ENCODE measurements at places on chromosomes 11 and 22.
A peak's percentile ranks its signal among the peaks of the same experiment; 100 is the strongest.

DNA sequence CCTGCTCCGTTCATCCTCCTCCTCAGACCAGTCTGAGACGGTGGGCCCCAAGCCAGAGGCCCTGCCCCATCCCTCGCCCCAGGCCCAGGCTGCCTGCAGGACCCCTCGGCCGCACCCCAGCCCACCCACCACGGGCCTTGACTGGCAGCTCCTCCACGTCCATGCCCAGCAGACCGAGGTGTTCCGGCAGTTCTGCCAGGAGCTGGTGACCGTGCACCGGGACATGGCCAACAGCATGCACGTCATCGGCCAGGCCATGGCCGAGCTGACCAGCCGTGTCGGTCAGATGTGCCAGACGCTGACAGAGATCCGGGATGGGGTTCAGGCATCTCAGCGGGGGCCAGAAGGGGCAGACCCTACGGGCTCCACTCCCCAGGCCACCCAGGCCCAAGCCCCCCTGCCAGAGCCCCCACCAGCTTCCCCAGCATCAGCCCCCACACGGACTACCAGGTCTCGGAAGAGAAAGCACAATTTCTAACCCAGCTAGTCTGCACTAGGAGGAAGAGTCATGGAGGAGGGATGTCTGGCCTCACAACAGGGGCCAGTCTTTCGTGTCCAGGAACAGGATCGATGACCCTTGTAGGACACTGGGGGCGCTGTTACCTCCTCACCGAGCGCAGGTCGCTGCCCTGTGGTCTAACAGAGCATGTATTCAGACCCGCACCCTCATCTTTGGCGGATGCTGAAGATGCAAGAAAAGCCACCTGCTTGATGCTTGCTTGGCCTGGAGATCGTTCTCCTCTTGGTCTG, 66.3 kb downstream of the PRDM11 start:
- peak; percentile 69 for DNase-seq

DNA sequence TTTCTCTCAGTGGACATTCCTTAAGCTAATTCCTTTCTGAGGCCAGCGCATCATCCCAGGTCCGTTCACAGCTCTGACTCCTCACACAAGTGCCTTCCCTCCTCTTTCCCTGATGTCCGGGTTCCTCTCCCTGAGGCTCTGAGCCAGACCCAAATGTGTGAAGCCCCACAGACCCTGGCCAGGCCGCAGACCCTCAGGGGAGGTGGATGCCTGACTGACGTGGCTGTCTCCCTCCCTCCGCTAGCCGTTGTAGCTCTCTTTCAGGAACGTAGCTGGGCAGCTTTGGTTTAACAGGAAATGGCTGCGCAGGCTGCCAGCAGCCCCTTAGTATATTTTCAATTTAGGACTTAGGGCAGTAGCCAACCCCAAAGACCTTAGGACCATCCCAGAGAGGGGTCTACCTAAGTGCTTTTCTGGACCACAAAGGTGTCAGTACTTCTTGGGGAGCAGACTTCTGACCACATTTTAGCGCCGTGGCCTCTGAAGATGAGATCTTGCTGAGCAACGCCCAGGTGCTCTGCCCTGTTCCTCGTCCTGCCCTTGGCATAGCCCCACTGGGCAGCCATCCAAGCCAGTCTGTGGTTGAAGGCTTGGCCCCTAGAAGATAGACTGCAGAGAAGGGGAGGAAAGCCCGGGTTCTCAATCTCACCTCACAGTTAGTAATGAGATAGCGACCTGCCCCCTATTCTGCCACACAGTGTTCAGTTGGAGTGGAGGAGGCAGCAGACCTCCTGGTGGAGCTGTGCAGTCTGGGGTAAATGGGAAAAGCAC, 27.0 kb downstream of the MYBPC3 start:
- DNase-seq = no peak

DNA sequence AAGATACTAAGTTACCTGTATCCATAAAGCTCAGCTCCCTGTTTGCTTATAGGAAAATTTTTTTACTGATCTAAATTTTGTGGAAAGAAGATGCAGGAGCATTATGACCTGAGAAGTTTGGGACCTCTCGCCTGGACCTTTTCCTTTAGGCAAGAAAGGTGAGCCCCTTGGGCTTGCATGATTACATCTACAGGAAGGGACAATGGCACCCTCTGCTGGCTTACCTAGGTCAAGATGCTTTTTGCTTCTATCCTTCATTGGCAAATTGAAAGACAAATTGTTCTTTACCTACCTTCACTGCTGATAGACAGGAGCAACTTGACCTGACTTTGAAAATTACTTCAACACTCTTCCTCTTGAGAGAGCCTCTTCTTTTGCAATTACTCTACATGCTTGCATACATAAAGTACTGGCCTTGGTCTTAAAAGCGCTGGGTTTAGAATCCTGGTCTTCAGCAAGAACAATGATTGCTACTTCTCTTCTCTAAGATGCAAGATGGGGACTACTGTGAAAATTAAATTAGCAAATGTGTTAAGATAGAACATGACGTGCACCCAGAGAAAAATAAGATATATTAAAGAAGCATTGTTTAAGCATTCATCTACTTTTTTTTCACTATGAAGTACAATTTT, 147.2 kb downstream of the TRPC6 start:
- peak; percentile 75 for DNase-seq

DNA sequence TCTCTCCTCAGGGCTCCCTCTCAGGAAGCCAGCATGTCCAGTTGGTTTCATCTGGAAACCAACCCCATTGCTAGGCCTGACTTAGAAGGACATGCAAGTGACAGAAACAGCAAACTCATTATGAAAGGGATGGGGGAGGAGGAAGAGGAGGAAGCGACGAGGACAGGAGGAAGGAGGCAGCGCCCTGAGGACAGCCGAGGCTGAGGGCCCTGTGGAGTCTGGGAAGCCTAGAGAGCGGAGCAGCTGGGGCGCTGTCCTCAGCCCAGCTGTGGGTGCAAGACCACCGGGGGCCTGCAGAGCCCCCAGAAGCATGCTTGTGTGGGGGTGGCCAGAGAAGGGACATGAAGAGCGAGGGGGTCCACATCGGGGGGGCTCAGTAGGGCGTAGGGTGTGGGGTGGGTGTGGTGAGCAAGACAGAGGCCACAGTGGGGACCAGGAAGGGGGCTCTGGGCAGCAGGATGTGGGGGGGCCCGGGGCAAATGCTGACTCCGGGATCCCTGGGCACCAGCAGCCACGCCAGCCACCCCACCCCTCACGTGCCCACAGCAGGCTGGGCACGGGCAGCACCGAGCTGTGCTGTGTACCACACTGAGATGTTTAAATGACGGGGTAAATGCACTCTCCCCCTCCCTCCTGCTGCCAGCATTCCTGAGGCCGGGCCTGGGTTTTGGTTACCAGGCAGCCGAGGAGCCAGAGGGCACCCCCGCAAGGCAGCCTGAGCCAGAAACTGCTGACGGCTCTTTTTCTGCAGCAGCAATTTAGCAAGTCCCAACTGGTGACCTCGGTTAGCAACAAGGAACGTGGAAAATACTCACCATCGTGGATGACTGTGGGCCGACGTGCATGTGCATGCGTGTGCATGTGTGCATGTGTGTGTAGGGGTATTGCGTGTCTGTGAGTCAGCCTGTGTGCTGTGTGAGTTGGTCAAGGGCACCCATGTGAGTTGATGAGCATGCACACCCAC, 82.7 kb upstream of the LINC01488 start:
- peak; percentile 66 for DNase-seq

DNA sequence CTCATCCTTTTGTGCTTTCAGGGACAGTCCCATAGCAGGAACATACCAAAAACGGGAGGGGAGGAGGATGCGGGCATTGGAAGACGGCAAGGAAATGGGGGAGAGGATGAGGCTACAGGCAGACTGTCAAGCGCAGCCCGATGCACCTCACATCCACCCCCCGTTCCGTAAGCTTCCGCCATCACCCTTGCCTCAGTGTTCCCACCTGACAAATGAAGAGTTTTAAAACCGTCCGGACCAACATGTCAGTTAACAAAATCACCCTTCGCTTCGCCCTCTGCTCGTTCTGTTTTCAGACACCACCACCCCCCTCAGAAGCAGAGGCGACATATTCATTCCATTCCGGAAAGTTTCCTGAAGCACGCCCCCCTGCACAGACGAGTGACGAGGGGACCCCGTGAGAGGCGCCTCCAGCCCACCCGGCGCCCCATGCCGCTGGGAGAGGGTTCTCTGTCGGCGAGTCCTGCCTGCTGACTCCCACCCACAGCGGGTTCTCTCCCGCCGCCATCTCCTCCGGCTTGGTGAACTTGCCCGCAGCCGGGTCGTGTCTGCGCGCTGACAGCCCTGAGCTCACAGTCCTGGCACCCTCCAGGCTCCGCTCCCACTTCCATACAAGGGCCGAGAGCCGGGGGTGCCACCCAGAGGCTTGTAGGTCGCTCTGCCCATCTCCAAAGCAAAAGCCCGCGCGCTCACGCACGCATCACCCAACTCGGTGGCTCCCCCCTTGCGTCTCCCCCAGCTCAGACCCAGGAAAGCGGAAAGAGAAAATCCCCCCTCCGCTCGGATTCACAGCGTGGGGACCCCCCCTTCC, 1.5 kb downstream of the IGSF9B start:
- DNase-seq = no peak

- peak; percentile 76 for DNase-seq
Observed at GRCh38 chr22:35212009-35212408, 45.3 kb upstream of the HMGXB4 start.

DNA sequence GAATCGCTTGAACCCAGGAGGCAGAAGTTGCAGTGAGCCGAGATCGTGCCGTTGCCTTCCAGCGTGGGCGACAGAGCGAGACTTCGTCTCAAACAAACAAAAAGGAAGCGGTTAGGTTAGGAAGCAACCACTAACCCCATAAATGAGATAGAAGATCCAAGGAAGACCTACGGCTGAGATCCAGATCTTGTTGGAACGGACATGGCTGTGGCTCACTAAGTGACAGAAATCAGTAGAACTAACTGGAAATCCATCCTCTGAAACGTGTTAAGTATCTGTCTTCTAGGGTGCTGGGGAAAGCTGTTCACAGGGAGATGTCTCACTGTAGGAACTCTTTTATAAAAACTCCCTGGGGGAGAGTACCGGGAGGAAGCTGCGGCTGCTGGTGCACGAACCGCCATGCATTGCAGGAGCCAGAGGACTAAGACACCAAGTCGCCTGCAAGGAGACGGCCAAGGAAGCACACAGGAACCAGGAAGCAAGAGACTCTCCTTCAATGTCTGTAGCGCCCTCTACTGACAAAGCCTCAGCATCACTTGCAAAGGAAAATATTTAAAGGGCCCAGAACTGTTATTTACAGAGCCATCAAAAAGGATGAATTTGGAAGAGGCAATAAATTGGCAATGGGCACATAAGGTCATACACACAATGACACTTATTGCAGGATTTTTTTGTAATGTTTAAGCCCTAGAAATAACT, 16.9 kb upstream of the SPTY2D1 start:
- peak; percentile 76 for DNase-seq

DNA sequence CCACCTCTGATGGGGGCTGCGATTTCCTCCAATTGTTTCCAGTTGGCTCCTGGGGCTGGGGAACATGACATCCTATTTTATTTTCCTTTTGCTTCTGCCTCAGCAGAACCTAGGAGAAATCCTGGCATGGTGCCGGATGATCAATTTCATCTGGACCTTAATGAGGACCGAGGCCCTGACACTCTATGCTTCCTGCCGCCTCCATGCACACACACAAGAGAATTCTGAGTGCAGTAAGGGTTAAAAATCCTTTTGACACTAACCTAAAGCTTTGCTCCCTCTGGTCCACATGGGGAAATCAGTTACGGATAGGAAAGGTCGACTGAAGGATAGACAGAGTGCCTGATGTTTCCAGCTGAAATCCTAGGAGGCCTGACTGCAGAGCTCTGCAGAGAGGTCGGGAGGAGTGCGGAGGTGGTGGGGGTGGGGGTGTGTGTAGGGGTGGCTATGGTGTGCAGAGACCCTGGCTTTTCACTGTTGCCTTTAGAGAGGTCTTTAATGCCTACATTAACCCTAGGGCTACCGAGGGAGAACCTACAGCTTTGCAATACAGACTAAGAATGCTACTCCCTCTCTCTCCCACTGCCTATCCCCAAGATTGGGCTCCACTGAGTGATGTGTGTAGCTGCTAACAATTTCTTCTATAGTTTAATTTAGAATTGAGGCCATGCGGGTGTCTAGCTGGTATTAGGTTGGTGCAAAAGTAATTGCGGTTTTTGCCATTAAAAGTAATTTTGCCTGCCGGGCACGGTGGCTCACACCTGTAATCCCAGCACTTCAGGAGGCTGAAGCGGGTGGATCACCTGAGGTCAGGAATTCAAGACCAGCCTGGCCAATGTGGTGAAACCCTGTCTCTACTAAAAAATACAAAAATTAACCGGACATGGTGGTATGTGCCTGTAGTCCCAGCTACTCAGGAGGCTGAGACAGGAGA, 53.6 kb upstream of the INCENP start:
- DNase-seq = no peak

GRCh38 chr22:19645391-19645790, 68.9 kb upstream of the SEPTIN5 start:
- DNase-seq = peak; percentile 38

- no peak for DNase-seq
Observed at GRCh38 chr11:8317159-8317558, 53.5 kb upstream of the LMO1 start.

DNA sequence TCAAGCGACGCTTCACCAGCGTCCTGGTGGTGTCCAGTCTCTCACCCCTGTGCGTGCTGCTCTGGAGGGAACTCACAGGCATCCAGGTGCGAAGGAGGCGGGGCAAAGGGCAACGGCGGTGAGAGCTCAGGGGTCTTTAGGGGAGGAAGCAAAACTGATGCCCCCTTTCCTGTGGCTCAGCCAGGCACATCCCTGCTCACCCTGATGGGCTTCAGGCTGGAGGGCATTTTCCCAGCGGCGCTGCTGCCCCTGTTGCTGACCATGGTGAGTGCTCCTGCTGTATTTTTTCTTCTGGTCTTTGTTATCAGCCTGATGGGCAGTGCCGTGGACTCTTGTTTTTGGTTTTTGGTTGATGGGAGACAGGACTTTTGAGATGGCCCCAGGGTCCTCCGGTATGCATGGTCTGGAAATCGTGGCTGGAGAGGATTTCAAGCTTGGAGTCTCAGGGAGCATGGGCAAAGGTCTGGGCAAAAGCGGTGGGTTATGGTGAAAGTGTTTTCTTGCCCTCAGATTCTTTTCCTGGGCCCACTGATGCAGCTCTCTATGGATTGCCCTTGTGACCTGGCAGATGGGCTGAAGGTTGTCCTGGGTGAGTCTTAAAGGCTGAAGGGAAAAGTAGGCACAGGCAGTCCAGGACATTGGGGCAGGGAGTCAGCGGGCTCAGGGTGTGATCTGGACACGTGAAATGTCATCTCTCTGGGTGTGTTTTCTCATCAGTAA, 695 bp downstream of the RCE1 start:
- no peak for DNase-seq

DNA sequence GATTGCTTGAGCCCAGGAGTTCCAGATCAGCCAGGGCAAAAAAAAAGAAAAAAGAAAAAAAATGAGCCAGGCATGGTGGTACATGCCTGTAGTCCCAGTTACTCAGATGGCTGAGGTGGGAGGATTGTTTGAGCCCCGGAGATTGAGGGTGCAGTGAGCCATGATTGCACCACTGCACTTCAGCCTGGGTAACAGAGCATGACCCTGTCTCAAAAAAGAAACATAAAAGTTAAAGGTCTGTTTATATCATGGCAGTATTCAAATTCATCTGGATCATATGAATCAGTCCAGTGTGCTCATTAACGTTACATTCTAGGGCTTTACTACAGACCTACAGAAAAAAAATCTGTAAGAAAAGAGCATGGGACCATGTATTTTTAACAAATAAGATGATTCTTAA, 13.9 kb downstream of the HSD17B12 start:
- DNase-seq = no peak

- peak; percentile 62 for DNase-seq
Observed at GRCh38 chr11:6655790-6656583, at the start of gene DCHS1. TSS of gene DCHS1 (minus strand) at chr11:6655809. CDS start at chr11:6641613, 14,196 bp downstream.

GRCh38 chr22:18156878-18157713, 7.1 kb downstream of the USP18 start:
- peak; percentile 92 for DNase-seq

Measured in islet precursor cell (in vitro differentiated cells).